ENCODE measurements at places on chromosomes 13 and 19.

DNA sequence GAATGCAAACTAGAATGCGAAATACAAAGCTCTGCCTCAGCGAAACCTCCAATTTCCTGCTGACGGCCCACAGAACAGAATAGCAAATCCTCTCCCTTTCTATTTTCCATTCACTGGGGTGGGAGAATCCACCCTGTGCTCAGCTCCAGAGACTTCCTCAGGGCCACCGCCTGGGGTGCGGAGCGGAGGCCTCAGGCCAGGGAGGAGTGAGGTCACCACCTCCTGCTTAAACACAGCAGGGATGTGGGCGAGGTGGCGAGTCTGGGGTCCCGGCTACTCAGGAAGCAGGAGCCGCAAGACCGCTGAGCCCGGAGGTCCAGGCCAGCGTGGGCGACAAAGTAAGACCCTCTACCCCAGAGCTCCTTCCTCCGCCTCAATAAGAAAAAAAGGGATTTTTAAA, 666 bp upstream of the ZNF320 start:
- no peak for DNase-seq

- DNase-seq, result no peak
These were observed 163.0 kb downstream of the FGF9 start for GRCh38 chr13:21833921-21834320.

- no peak for DNase-seq
These were observed 60.0 kb upstream of the WDFY2 start for GRCh38 chr13:51524312-51524711.

DNA sequence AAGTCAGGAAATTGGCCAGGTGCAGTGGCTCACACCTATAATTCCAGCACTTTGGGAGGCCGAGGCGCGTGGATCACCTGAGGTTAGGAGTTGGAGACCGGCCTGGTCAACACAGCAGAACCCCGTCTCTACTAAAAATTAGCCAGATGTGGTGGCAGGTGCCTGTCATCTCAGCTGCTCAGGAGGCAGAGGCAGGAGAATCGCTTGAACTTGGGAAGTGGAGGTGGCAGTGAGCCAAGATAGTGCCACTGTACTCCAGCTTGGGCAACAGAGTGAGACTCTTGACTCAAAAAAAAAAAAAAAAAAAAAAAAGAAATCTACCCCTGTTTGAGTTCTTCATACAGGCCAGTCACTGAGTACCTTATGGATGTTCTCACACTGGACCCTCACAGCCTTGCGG, 42.0 kb downstream of the SLC15A1 start:
- no peak for DNase-seq

DNA sequence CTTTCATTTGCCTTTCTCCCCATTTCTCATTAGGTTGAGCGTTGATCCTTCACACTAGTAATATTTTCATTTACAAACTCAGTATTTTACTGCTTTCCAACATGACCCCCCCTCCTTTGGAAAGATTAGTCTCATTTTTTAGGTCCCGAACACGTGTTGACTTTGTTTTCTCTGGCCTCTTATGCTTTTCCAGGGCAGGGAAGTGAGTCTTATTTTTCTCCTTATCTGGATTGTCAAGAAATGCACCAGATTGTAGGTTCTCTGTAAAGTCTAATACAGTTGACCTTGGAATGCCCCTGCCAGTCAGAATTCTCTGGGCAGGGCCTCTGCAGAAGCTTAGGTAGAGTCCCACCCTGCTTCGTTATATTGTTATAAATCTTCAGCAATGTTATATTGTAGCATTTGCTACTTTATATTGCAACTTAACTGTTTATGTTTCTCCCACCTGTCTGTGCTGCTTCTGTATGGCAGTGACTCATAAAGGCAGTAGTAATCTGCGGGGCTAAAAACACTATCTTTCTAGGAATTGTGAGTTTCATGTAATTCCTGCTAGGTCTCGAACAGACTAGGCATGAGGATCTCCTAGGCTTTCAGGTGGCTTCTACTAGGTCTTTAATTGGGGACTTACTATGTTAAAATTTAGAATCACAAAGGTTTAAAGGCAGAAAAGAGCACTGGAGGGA, 2.0 kb downstream of the TDRD3 start:
- DNase-seq, result no peak

- no peak for DNase-seq
These were observed 213.5 kb upstream of the UBL3 start for GRCh38 chr13:30063892-30064291.

- DNase-seq, result no peak
These were observed 212.5 kb upstream of the SOX1 start for GRCh38 chr13:111854403-111854802.

- no peak for DNase-seq
These were observed 8.0 kb downstream of the RXFP2 start for GRCh38 chr13:31747291-31747690.

GRCh38 chr13:31885994-31886393, 145.6 kb upstream of the FRY start:
- DNase-seq, result no peak

- no peak for DNase-seq
These were observed 310.0 kb downstream of the TEX29 start for GRCh38 chr13:111630406-111630805.

DNA sequence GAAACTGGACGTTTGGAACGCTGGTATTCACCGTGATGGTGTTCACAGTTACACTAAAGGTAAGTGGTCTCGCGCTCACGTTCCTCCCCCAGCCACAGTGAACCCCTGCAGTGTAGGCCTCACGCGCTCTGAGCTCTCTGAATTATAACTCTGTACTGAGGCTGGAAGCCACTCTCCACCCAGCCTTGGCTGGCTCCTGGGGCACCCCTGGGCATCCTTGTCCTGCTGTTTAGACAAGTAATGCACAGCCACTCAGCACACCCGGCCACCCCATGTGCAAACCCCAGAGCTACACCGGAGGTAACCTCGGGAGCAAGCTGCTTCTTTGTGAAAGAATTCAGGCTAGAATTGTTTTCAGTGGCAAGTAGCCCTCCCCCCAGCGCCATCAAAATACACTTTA, 97.3 kb upstream of the MCF2L start:
- no peak for DNase-seq
